Sigmoid colon (tissue), 7 donors: ENCODE measurements at places on chromosomes 1 and 21. TPM values are rescaled to one million over a fixed set of nuclear protein-coding genes. Genes with fewer than 3 reads are reported as not detected.
A peak's percentile ranks its signal among the peaks of the same experiment; 100 is the strongest.

DNA sequence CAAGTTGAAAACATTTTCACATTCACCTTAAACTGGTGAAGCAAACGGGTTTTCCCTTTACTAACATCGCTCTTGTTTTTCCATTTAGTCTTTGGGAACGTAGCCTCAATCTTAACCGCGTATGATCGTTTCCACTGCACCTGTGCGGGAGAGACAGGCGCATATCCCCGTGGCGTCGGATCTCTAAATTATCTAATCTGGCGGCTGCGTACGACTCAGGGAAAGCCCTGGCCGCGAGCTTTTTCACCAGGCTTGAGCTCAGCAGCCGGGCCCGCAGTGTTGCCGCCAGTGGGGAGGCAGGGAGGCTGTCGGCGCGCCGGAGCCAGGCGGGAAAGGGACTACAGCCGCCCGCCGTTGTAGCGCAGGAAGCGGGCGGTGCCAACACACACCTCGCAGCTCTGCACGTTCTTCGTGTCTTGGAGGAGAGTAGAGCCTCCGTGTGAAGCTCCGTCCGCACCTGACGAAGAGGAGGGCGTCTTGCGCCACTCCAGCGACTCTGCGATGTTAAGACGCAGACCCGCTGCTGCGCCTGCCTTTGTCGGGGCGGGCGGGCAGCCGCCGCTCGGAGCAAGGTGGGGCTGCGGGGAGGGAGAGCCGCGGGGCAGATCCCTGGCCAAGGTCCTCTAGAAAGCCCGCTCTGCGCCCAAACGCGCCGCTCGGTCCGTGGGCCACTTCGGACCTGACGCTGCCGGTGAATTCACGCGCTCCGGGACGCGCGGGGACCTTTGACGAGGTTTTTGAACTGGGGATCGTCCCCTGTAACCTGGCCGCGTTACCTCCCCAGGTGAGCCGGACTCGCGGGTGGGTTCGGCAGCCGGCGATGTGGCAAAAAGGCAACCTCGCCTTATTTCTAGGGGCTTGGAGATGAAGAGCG, 18.5 kb upstream of the TBX15 start:
- no peaks in the 10 kb centered on the region for H3K4me1 ChIP-seq
- no peak for DNase-seq
- H3K27ac ChIP-seq, result no peak overlapping the region
- no peak overlapping the region for H3K4me3 ChIP-seq

KCNE1 gene
- polyA plus RNA-seq, result 0.60 TPM

DNA sequence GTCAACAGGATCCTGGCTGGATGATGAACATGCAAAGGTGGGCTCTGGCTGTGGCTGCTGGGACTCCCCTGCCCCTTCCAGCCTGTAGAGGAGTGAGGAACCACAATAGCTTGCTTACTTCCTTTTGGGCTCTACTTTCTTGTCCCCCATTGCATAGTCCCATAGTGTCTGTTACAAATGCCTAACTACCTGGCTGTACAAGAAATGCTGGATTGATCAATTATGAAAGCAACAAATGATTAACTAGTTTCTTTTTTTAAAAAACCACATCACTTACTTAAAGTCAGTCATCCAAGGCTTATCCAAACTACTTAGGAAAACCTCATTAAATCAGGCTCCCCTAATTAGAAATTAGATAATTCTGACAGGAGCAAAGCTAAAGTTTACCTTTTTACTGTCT, 514.1 kb upstream of the PKN2 start:
- no peak overlapping the region for H3K4me3 ChIP-seq
- H3K27me3 ChIP-seq, result no peaks in the 10 kb centered on the region
- no peaks in the 10 kb centered on the region for H3K36me3 ChIP-seq
- no peak for DNase-seq

DNA sequence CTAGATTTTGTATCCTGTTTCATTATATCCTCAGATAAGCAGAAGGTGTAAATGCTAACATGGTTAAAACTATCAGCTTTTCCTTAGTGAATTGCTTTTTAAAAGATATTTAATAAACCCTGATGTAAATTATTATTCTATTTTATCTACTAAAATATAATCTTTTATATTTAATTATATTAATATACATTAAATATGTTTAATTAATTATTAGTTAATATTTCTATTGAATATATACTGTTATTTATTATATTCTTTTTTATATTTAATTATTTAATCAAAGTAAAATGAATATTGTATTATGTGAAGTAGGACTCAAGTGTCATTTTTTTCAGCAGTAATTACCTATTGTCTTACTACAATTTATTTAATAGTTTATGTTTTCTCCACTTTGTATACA, 179.7 kb upstream of the ADGRL4 start:
- H3K36me3 ChIP-seq, result no peaks in the 10 kb centered on the region
- DNase-seq, result no peak
- no peaks in the 10 kb centered on the region for H3K4me1 ChIP-seq
- H3K4me3 ChIP-seq, result no peak overlapping the region

GRCh38 chr1:46613661-46614603, 2.7 kb downstream of the MOB3C start:
- H3K27me3 ChIP-seq, result no peaks in the 10 kb centered on the region
- H3K4me3 ChIP-seq, result peak overlapping the region; percentile 39
- peak overlapping the region; percentile 74 for H3K27ac ChIP-seq
- peak; percentile 97 for DNase-seq
- H3K36me3 ChIP-seq, result peaks cover 14% of the 10 kb centered on the region

CEP104 gene
- 12.0 TPM for polyA plus RNA-seq

- peaks cover 97% of the 10 kb centered on the region for H3K36me3 ChIP-seq
- peak; percentile 88 for DNase-seq
- peak overlapping the region; percentile 5 for H3K4me3 ChIP-seq
- peaks cover 75% of the 10 kb centered on the region for H3K4me1 ChIP-seq
Observed at GRCh38 chr1:156476501-156477298, 23.9 kb downstream of the MEF2D start.

DNA sequence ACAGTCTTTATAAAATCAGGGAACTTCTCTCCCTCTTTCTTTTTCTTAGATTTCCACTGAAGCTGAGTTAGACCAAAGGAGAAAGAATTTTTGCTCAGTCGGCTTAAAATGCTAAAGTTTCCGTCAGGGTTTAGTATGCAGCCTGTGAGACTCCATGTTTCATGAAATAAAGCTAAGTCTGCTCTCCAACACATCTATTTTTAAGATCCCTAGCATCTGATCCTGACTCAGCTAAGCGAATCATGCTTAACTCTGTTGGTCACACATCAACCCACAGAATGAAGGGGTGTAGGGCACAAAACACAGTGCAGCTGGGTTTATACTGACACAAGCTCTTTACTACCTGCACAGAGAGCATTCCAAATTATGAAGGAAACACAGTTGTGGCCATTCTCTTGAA, 102.4 kb upstream of the ZNF281 start:
- H3K36me3 ChIP-seq, result no peaks in the 10 kb centered on the region
- no peaks in the 10 kb centered on the region for H3K27me3 ChIP-seq
- H3K4me1 ChIP-seq, result no peaks in the 10 kb centered on the region
- H3K27ac ChIP-seq, result no peak overlapping the region

C1orf167 gene
- 2.4 TPM for polyA plus RNA-seq

DNA sequence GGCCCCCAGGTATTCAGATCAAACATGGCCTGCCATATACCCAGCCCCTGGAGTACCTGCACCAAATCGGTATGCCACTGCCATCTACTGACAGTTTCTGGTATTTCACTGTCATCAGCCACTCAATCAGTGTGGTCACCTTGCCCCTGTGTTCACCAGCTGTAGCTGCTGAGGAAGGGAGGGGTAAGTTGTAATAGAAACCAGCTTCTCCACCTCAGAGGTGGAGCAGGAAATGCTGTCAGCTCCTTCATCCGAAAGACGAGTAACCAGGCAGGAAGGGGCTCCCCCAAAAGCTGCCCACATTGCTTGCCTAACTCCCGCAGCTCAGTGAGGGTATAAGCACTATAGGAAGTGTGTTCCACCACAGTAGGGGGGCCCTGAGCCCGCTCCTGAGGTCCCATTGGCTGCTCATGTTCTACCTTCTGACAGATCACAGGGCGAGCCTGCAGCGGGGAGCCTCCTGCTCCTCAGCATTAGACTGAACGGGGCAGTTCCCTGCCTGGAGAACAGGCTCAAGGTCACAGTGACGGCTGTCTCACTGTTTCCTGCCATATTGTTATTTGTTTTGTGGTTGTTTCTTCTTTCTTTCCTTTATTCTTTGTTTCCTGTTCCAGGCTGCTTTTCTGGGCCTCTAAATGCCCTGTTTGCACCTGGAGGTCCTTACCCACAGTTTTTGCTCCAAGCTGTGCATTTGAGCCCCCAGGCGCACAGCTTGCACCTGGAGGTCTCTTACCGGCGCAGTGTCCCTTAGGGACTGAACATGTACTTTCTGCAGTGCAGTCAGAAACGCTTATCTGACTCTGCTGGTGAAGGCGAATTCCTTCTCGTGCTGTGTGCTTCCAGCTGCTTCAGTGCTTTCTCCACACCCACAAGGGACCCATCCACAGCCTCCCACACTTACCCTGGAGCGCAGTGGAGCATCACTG, 1638.3 kb downstream of the MRPL39 start:
- H3K27me3 ChIP-seq, result no peaks in the 10 kb centered on the region
- no peak for DNase-seq
- no peak overlapping the region for H3K4me3 ChIP-seq

DNA sequence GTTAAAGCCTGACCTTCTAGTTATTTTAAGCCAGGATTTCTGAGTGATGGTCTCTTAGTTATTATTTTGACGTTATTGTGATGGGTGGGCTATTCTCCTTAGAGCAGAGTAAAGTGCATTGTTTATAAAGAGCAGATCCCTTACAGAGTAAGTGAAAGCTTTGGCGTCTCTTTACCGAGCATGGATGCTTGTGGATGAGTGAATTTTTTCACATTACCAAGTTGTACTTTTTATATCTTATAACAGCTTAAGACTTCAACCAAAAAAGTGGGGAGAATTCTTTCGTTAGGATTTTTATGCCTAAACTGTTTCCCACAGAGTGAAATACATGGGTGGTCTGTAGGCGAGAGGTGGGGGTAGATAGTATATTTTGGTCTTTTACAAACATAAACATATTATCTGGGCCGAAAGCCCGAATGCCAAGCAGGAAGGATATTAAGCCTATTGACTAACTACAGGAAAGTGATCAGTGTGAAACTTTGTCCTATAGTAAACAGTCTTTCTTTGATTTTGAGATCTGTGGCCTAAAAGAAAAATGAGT, 279.1 kb upstream of the C1orf105 start:
- peak overlapping the region; percentile 86 for H3K27ac ChIP-seq
- H3K4me3 ChIP-seq, result peak overlapping the region; percentile 62
- H3K27me3 ChIP-seq, result no peaks in the 10 kb centered on the region
- no peak for DNase-seq

SPATA46 gene
- polyA plus RNA-seq, result not detected

GRCh38 chr1:68745451-68745850, 248.6 kb upstream of the DEPDC1 start:
- no peak overlapping the region for H3K4me3 ChIP-seq
- H3K4me1 ChIP-seq, result peaks cover 22% of the 10 kb centered on the region
- H3K36me3 ChIP-seq, result no peaks in the 10 kb centered on the region
- H3K27me3 ChIP-seq, result no peaks in the 10 kb centered on the region
- no peak for DNase-seq

GRCh38 chr1:46742069-46742468, 23.2 kb upstream of the EFCAB14 start:
- no peaks in the 10 kb centered on the region for H3K36me3 ChIP-seq
- H3K27ac ChIP-seq, result no peak overlapping the region

DNA sequence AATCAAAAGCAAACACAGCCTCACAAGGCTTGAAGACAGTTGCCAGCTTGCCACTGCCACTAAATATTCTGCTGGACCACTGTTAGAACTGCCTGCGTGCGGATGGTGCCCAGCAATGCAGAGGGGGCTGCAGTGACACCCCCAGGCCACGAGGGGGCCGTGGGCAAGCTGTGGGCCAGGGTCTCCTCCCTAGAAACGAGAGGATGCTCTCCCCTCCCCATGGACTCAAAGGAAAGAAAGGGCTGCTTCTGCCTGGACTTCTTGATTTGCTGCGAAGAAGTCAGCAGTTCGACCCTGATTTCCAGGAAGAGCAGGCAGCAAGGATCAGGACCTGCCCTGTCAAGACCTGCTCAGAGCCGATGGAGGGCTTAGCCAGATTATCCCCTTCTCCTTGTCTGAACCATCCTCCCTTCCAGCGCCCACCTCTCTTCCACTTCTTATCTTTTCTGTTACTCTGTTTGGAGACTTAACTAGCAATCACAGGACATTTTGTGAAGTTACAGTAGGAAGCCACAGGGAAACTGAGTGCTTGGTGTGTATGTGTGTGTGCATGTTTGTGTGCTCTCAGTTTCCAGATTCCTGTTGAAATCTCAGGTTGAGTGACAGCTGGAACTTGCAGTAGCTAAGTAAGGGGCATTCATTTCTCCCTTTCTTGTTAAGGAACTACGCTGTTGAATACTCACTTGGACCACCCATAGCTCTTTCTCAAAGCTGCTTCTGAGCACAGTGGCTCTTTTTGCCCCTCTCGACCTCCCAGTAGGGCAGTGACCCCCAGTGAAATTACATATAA, 2.7 kb downstream of the MAN1C1 start:
- peak overlapping the region; percentile 79 for H3K27ac ChIP-seq
- H3K27me3 ChIP-seq, result no peaks in the 10 kb centered on the region
- DNase-seq, result no peak

GRCh38 chr1:226476648-226477319, 68.9 kb upstream of the PARP1 start:
- no peak overlapping the region for H3K4me3 ChIP-seq
- H3K36me3 ChIP-seq, result no peaks in the 10 kb centered on the region
- no peak for DNase-seq

MIGA1 gene
- 1.2 TPM for polyA plus RNA-seq

DNA sequence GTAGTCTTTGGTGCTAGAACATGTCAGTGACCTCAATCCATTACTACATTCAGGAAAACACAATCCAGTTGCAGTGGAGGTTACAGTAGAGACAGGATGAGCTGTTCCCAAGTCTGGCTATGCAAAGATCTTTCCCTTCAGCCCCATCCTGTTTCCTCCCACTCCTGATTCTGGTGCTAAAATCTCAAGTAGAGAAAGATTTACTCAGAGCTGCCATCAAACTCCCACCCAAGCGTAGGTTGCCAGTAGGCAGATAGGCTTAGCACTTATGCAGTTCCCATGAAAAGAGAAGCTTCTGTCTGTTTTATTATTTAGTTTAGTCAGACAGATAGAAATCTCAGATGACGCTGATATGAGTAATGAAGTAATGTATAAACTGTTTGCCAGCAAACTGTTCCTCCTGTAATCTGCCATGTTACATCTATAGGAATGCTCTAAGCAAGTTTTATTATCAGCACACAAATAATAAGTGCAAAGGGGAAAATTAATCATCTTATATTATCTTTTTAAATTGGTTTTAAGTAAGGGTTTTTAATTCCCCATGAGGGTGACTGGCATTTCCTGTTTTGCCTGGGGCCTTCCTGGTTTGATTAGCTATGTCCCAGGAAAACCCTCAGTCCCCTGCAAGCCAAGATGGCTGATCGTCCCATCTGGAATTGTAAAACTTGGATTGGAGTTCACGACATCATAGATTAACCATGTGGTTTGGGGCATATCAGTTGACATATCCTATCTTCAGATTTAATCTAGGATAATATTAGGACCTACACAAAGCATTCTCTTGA, 188.3 kb upstream of the PALMD start:
- H3K36me3 ChIP-seq, result no peaks in the 10 kb centered on the region
- no peak overlapping the region for H3K27ac ChIP-seq
- no peak overlapping the region for H3K4me3 ChIP-seq
- DNase-seq, result no peak
- H3K27me3 ChIP-seq, result no peaks in the 10 kb centered on the region
- no peaks in the 10 kb centered on the region for H3K4me1 ChIP-seq

- no peak for DNase-seq
- H3K27ac ChIP-seq, result peak overlapping the region; percentile 76
- no peaks in the 10 kb centered on the region for H3K36me3 ChIP-seq
- H3K4me1 ChIP-seq, result peaks cover 21% of the 10 kb centered on the region
- peak overlapping the region; percentile 53 for H3K4me3 ChIP-seq
- no peaks in the 10 kb centered on the region for H3K27me3 ChIP-seq
Observed at GRCh38 chr1:198936371-198937083, 297.7 kb downstream of the PTPRC start.

KLF18 gene
- not detected for polyA plus RNA-seq
